ENCODE measurements at places on chromosomes 4 and X. TPM values are rescaled to one million over a fixed set of nuclear protein-coding genes. Genes with fewer than 3 reads are reported as not detected.

GRCh38 chr4:112060212-112060611 lies 85.0 kb upstream of the FAM241A start:
- peak; percentile 68 for DNase-seq

- DNase-seq: no peak
Measured at GRCh38 chr4:42562016-42562415, 94.9 kb downstream of the ATP8A1 start.

DNA sequence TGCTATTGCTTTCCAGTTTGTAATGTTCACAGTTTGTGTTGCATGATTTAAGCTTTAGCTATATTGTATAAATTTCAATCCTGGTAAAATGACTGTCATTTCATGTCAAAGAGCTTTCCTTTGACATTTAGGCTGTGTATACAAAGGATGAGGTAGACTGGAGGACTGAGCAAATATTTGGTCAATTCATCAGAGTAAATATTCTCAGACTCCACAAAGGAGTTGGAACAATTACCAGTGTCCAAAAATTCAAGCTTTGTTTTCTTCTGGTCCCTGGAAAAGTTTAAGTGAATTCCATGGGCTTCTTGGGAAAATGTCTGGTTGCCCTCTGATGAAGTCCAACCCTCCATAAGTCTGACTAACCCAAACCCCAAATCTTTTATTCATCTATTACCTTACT lies 682.4 kb downstream of the DACH2 start:
- DNase-seq: no peak

DNA sequence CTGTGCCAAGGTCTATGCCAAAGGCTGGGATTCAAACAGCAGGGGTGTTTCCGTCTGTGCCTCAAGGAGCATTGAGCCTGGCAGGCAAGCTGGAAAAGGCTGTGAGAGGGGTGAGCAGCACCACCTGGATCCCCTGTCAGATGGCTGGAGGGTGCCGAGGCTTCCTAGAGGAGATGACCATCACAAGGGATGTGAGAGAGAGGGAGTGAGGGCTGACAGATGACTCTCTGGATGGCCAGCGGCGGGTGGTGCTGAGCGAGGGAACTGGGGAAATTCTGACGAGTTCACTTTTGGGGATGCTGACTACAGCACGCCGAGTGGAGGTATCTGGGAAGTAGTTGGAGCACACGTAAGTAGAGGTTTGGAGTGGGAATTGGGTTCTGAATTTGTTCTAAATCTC lies 22.6 kb upstream of the CYP4V2 start:
- DNase-seq: no peak

DNA sequence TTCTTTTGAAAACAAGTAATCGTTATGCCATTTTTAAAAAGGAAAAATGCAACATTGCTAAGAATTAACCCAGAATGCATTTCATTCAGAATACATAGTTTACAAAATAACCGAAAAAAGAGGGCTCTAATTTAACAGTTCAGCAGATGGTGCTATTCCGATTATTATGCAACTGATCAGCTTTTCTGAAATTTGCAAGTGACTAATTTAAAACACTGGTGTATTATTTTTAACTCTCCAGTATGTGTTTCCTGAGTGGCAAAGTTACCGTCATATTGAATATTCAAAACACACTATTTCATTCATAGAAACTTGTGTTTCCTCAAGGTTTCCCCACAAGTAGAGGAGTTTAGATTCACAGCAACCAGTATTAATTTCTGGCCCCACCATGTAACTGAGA lies 21.1 kb downstream of the ZBTB49 start:
- DNase-seq: no peak

DNA sequence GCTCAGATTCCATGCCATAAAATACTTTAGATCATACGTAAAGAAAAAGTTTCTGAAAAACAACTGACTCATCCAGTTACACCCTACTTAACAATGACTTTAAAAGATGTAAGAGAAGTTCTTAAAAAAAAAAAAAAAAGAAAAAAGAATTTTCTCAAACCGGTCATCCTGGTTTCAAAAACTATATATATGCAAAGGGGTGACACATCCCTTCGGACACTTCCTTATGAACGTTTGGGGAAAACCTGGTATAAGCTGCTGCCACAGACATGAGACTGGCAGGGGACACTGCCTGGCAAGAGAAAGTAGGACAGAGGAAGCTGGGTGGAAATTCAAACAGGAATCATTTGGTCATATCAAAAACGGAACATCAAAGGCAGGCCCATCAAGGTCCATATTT lies 81.2 kb upstream of the PRSS48 start:
- DNase-seq: peak; percentile 86

- no peak for DNase-seq
Measured at GRCh38 chrX:9471571-9471985, 6.7 kb downstream of the TBL1X start.

DNA sequence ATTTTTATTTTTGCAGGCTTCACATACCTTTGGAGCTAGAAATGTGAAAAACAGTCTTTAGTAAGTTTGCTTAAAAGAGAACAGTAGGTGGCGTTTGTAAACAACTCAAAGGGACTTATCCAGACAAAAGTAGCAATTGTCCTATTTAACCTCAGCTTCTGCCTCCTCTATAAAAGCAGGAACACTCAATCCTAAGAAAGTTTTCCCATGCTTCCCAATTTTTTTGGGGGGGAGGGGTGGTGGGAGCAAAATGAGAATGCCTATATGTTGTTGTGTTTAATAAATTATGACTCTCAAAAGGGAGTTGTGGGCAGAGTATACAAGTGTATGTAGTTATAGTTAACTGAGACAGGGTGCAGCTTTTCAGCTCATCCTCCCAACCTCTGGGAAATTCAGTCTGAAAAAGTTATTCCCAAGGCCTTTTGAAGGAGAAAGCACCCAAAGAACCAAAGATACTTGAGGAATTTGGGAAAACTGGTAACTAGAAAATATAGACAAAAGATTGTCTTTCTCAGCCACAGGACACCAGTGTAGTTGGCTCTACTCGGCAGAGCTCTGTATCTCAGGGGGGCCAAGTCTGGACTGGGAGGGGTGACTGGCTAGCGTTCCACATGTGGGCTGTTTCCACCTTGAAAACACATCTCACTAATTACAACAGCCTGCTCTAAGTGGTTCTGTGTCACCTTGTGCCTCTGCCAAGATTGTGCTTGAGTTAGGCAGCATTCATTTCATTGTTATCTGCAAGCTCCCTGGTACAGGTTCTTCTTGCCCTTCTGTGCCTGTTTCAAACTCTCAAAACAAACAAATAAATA lies 2.8 kb downstream of the SFRP2 start:
- DNase-seq: peak; percentile 65

DNA sequence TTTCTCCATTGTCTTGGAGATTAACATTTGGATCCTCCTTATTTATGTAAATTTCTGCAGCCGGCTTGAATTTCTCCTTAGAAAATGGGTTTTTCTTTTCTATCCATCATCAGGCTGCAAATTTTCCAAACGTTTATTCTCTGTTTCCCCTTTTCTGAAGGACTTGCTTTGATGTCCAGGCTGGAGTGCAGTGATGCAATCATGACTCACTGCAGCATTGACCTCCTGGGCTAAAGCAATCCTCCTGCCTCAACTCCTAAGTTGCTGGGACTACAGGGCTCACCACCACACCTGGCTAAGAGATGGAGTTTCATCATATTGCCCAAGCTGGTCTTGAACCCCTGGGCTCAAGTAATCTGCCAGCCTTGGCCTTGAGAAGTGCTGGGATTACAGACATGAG lies 144.0 kb upstream of the ZXDB start:
- DNase-seq: peak; percentile 13

DNA sequence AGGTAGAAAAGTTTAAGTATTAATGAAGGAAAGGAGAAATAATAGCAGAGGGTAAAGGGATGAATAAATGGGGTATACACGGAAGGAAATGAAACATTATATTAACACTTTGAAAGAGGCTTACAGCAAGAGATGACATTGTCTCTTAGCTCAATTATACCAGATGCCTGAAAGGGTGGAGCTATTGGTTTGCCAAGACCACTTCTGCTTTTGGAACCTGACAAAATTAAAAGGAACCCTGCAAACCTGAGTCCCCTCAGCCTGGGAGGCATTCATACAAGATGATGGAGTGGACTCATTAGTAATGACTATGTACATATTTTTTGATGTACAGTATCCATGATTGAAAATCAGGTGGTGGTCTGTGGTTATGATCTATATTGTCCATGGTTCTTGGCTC lies 45.1 kb upstream of the HPF1 start:
- DNase-seq: no peak

DNA sequence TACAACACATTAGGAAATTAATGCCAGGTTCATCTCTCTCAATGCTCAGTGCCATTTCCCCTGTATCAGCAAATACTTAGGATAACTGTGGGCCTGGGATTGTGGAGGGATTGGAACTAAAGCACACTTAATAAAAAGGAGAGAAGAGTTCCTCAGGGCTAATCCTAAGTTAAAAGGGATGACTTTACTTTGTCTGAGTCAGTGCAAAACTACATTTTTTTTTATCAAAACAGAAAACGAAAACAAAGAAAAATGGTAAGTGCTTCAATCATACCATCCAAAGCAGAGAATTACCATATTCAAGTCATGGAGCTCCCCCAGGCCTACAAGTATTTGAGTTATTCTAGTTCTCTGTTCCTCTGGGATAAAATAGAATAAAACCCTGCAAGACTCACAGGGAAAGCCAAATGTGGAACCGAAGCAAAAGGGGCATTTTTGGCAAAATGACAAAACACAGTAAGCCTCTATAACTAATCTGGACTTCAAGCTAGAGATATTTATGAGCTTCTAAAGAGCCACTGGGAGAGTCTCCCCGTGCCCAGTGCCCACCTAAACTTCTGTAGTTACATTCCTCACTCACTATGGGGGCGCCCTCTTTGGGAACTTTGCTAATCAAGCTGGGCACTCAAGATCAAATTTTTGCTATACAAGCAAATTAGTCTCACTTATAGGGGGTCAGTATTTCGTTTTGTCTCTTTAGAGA lies 53.4 kb downstream of the PALLD start:
- peak; percentile 63 for DNase-seq

DNA sequence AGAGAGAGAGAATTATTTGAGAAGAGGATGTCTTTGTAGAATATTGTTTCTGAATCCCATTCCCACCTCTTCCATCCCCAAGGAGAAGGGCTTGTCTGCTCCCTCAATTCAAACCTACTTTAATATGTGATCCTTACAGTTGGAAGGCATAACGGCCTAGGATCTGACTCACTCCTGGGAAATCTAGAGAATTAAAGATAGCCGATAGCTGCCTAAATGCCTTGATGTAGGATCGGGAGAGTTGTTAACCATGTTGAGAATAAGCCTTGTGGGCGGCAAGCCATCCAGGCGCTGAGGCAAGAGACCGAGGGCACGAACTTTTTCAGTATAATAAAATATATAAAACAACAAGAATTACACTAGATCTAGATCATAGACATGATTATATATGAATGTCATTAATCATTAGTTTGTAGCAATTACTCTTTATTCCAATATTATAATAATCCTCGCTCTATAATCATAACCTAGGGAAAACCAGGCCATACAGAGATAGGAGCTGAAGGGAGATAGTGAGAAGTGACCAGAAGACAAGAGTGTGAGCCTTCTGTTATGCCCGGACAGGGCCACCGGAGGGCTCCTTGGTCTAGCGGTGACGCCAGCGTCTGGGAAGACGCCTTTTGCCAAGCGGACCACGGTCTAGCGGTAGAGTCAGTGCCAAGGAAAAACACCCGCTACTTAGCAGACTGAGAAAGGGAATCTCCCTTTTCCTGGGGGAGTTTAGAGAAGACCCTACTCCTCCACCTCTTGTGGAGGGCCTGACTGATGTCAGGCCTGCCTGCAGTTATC lies 13.5 kb downstream of the EMCN start:
- no peak for DNase-seq

GRCh38 chr4:22672519-22672918 lies 20.2 kb upstream of the GBA3 start:
- no peak for DNase-seq

DNA sequence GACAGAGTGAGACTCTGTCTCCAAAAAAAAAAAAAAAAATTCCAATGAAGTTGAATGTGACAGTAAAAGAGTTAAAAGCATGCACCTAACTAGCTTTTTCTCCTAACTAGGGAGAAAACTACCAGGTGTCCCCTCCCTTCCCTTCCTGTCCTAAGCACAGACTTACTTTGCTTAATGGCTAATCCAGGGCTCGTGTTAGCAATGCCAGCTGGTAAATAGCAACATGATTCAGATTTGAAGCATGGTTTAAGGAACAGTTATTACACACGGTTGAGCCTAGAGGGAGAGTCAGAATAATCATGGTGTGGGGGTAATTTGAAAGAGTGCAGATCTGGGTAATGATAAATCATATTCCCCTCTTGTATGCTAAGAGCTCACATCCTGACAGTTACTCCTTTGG lies 338.3 kb downstream of the STIM2 start:
- peak; percentile 13 for DNase-seq

DNA sequence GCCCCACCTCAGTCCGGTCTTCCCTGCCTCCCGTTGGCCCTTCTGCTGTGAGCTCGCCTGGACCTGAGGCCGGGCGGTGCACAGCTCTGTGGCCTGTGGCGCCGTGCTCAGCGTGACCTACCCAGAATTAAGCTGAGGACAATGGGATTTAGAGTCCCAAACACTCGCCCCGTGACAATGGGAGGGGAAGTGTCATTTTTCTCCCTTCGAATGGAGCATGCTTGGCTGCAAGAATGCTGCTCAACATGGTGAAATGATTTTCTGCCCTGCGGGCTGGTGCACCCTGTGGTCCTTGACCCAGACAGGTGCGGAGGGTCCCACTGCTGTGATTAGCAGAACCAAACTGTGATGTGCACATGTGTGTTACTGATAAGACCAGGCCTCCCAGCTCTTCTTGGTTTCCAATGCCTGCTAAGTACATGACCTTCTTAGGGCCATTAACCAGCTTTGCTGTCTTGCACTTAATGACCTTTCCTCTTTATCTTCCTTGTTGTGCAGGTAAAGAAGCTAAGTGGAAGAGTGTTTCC lies 772 bp downstream of the EOLA1 start:
- peak; percentile 51 for DNase-seq

DNA sequence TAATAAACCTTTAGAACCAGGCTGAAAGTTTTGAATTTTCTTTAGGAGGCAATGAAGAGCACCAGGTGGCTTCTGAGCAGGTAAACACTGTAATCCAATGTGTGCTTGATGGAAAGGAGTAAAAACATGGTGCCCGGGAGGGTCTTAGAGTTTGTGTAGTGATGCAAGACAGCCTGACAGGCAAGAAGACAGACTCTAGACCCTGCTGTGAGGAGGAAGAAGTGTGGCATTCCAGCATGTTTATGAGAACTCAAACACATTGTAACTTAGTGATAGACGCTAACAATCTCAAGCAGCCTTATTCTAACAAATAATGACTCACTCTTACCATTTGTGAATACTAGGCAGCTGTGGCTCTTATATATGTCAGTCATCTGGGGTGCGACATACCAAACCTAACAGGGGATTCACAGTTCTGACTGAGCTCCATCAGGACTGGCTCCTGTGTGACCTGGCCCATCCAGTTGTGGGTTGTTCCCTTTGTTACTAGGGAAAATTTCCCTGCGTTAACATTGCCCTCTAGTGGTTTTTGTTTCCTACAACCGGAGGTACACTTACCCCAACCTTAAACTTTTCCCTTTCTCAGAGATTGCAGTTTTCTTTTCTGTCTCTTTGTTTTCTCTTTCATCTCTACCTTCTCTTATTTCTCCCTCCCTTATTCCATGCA lies 53.8 kb downstream of the VSIG4 start:
- peak; percentile 67 for DNase-seq

GRCh38 chr4:158778156-158778711 lies 9.4 kb downstream of the FNIP2 start:
- DNase-seq: no peak

- peak; percentile 61 for DNase-seq
Measured at GRCh38 chr4:6372649-6373525, 99.5 kb downstream of the PPP2R2C start.

ZNF280C gene
- 3.4 TPM for total RNA-seq

HSFX3 gene
- not detected for total RNA-seq

GATA1 gene
- not detected for total RNA-seq

KLKB1 gene
- total RNA-seq: not detected

TEC gene
- total RNA-seq: not detected

TLR10 gene
- not detected for total RNA-seq

Data from GM23248 (cell line).